ENCODE measurements at places on chromosomes 1 and 21.

DNA sequence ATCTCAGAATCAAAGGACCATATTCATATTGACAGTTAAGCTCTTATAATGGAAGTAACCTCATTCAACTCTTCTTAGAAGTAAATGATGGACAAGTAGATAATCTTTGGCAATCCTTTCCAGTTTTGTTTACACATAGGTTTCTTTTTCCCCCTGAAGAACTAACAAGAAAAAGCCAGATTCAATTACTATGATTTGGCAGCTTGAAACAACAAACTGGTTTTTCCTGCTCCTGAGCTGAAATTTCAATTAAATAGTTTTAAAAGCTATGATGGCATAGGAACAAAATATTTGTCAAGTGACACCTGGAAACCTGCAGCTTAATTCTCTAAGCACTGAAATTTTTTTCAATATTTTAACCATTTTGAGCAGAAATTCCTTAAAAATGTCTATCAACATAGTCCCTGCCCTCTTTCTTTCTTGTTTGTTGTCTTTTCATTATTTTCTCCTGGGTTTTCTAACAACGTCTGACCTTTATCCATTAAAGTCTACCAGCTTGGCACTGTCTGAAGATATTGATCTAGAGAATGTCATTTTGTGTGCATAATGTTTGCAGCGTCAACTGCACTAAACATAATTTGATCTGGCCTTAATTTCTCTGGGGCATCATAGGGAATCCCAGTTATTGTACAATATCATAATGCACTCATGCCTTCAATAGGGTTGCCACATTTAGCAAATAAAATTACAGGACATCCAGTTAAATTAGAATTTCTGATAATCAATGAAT is 4.0 kb upstream of the SLC35A3 start:
- DNase-seq, result no peak

DNA sequence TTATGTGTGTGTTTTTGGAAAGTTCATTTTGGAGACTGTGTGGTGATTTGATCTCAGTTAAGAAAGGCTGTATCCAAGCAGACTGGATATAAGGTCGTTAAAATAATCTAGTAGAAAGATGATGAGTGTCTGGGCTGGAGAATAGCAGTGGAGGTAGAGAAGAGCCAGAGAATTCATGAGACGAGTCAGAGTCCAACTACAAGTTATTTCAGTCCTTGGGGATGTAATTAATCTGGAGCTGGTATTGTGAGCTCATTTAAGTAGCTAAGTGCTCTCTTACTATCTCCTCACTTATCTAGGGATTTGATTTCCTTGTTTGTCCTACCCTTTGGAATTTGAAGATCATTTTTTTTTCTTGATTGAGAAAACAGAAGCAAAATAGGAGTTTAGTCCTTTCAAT is 1219.0 kb upstream of the ADGRL4 start:
- no peak for DNase-seq

DNA sequence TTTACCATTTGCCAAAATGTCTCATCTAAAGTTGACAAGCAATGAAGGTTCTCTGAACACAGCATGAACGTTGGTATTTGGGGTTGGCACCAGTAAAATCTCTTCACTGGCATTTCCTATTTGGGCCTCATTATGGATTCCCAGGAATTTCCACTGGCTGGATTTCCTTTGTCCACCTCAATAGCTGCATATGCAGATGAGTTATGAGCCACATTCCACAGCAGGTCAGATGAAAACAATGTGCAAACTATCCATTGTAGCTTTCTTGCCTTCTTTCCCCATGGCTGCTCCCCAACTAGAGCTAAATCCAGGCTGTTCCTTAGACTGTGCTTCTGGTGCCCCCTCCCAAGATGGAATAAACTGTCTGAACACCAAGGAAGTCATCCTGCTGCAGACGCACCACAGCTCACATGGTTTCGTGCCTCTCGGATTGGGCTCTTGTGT is 168.1 kb upstream of the FGGY start:
- DNase-seq, result no peak

DNA sequence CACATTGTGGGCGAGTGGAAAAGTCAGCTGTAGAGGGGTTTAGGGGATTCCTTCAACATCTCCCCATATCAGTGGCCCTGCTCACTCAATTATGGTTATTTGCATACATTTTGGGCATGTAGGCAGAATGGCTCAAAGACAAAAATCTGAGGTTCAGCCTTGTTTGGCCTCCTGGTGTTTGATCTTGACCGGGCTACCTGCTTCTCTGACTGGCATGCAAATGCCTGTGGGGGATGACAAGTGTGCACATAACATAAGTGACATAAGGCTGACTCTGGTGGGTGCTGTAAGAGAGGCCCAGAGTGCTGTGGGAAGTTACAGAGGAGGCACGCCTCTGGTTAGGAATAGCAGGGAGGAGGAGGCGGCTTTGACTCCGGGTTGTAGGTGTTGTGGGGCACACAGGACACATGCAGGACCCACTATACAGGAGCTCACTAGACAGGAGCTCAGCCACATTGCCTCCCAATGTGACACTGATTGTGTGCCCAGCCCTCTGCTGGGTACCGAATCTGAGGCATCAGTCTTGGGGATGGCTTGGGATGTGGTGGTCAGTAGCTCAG is 29.4 kb upstream of the IL19 start:
- DNase-seq, result no peak

- DNase-seq, result no peak
Observed at GRCh38 chr1:30538993-30539867, 184.2 kb downstream of the MATN1 start.

DNA sequence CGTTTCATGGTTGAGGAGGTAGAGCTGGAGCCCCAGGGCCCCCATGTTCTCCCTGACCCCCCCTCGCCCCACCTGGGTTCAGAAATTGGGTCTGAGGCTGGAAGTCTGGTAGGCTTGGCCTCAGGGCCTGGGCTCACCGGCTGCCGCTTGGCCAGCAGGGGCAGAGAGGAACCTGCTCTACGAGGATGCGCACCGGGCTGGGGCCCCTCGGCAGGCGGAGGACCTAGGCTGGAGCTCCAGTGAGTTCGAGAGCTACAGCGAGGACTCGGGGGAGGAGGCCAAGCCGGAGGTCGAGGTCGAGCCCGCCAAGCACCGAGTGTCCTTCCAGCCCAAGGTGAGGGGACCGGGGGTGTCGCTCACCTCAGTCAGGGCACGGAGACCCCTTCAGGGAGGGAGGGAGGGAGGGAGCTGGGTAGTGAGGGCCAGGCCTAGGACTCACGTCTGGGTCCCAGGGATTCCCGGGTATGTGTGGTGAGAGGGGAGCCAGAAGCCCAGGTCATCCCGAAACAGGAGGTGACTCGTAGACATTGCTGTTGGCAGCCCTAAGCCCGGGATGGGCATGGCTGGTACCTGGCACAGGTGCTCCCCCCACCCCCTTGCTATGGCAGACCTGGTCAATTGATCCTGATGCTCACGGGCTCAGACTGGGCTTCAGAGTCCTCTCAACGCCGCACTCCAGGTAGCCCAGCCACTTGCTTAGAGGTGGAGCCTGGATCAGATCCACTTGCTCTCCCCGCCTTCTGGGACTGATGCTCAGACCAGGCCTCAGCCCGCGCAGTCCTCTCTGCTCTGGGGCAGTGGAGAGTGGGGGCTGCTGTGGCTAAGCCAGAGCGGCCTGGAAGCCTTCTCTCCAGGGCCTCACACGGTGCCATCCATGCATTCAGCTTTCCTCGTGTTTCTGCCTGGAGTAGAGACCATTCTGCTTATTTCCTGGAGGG is 68.4 kb downstream of the ARHGEF10L start:
- no peak for DNase-seq

DNA sequence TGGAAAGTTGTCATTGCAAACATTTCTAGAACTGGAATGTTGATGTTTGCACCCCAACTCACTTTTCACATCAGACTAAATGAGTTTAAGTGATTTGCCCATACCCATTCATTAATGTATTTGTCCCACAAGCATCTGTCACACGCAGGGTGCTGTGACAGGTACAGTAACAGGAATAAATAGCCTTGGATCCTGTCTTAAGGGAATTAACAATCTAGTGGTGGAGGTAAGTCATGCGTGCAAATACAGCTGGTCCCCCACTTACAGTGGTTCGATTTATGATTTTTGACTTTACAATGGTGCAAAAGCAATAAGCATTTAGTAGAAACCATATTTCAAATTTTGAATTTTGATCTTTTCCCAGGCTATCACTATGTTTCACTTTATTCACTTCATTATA is 17.5 kb upstream of the PRDM2 start:
- DNase-seq, result no peak

GRCh38 chr1:202197653-202198365 is 4.2 kb downstream of the LGR6 start:
- no peak for DNase-seq

GRCh38 chr21:23718446-23719285 is 1888.6 kb downstream of the MRPL39 start:
- DNase-seq, result no peak

- no peak for DNase-seq
Observed at GRCh38 chr1:66245691-66246090, 288.3 kb upstream of the SGIP1 start.

DNA sequence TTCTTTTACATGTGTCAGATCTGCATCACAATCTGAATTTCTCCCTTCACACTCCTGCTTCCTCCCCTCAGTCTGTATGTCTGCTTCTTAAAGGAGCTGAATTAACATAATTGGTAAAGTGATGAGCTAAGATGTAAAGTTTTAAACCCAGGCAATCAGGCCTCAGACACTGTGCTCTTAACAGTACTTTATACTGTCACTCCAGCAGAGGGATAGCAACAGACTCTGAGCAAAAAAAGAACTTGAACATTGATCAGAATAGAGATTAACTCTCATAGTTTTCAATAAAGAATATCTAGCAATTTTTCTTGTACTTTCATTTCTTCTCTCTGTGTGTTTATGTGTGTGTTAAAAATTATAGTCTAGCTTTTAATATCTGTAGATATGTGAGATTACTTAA is 110.3 kb downstream of the DUSP10 start:
- DNase-seq, result no peak

GRCh38 chr1:116455509-116455908 is 82.5 kb downstream of the ATP1A1 start:
- no peak for DNase-seq

- DNase-seq, result no peak
Observed at GRCh38 chr1:171814692-171815091, 26.6 kb upstream of the DNM3 start.

- no peak for DNase-seq
Observed at GRCh38 chr1:94727846-94728715, 92.1 kb upstream of the SLC44A3 start.

DNA sequence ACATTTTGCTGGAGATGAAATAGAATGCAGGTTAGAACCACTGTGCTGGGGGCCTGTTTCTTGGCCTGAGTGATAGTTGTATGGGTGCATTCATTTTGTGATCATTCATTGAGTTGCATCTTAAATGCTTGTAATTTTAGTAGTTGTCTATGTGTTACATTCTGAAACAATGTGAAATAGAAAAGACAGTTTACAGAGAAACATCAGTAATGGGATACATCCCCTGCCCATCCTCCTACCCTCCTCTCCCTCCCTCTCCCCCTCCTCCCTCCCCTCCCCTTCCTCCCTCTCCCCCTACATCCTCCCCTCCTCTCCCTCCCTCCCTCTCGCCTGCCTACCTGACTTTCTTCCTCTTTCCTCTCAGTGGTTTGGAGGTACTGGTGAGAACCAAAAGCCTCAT is 54.5 kb upstream of the COL6A1 start:
- DNase-seq, result no peak

DNA sequence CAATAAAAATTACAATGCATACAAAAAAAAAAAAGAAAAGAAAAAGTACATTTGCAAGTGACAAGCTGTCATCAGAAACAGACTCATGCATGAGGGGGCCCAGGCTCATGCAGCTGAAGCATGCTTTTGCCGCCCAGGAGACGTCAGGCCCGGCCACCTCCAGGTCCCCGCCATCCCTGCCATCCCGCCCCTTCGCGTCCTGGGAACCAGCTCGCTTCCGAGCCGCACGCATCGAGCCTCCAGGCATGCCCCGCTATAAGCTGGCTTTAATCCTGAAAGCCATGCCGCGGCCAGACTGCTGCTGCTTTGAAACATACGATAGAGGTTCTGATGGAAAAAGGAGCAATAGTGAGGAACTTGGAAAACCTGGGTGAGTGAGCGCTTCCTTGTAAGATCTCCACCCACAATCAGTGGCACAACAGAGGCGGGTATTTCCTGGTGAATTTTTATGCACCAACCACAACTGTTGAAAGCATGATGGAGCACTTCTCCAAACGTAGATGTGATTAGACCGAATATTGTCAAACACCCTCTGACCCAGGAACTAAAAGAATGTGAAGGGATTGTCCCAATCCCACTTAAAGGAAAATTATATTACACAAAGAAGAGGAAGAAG is 113.7 kb downstream of the FAF1 start:
- no peak for DNase-seq

GRCh38 chr1:231272880-231273279 is 31.9 kb downstream of the GNPAT start:
- DNase-seq, result no peak

GRCh38 chr1:27285274-27285660 is 36.7 kb upstream of the TMEM222 start:
- no peak for DNase-seq

All from NCI-H2081 treated with DMSO at 0.1 percent for 48 hours (cell line).